ENCODE measurements at places on chromosomes 4 and X.

DNA sequence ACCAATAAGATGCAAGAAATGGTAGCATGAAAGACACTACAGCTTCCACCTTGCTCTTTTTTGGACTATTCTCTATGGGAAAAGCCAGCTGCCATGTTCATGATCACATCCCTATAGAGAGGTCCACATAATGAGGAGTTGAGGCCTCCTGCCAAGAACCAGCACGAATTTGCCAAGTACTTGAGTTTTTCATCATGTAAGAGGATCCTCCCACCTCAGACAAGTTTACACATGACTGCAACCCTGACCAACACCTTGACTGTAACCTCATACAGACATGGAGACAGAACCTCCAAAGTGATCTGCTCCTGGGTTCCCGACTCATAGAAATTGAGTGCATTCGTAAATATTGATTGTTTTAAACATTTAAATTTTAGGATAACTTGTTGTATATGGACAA is 135.2 kb upstream of the TSPAN5 start:
- no peak for DNase-seq

DNA sequence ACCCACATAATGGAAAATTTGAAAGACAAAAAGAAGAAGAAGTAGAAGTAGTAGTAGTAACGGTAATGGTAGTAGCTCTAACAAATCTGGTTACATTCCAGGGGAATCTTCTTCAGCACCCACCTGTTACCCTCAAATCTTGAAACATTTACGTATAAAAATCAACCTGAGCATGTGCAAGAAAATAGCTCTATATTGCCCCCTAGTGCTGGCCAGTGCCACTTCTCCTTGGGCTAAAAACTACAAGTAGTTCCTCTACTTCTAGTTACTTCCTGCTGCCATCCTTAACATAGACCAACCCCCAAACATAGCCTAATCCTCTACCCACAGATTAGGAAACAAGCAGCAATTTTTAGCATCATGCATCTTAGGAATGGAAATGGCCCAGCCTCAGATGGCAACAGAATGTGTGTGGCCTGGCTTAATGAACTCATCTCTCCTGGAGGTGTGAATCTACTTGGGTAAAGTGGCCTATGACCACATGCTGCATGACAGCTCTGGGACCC is 3.1 kb downstream of the PDGFC start:
- peak; percentile 65 for DNase-seq

- no peak for DNase-seq
These were observed 1207.4 kb downstream of the ADGRL3 start for GRCh38 chr4:62407534-62407933.

DNA sequence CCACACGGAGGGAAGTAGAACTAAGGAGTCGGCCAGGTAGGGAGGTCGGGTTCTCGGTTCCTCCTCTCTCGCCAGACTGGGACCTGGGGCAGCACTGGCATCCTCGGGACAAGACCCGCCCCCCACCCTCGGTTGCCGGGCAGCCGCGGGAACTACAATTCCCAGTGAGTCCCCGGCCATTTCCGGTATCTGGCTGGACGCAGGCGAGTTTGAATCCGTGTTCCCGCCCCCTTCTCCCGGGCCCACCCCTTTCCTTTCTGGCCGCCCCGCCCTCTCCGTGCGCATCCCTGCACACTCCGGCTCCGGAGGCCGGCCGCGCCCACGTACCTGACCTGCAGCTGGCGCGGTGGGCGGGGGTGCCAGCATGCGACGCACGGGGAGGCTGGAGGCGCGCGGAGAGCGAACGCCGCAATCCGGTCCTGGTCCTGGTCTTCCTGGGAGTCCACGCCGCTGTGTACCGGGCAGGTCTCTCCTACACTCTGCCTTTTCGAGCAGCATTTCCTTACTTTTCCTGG is 10.2 kb upstream of the DLG3 start:
- DNase-seq, result peak; percentile 31

- no peak for DNase-seq
These were observed 1456.8 kb upstream of the AGA start for GRCh38 chr4:178899084-178899483.

GRCh38 chr4:124846306-124846705 is 133.8 kb upstream of the ANKRD50 start:
- no peak for DNase-seq

DNA sequence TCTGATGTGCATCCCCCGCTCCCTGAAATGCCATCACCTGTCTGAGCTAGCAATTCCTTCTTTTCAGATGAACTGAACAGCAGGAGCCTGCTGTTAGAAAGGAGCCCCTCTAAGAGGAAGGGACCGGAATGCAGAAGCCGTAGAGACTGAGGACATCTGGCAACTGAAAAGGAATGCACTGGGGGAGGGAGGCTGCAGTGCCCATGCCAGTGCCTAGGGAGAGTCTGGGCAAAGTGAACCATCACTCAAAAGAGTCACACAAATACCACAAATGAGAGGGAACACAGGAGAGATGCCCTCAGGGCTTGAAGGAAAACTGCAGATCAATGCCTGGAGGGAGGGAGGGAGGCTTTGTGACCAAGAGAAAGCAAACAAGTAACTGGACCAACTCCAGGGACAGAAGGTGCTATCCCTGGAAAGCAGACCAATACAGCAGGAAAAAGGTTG is 93.9 kb upstream of the CBR4 start:
- no peak for DNase-seq

DNA sequence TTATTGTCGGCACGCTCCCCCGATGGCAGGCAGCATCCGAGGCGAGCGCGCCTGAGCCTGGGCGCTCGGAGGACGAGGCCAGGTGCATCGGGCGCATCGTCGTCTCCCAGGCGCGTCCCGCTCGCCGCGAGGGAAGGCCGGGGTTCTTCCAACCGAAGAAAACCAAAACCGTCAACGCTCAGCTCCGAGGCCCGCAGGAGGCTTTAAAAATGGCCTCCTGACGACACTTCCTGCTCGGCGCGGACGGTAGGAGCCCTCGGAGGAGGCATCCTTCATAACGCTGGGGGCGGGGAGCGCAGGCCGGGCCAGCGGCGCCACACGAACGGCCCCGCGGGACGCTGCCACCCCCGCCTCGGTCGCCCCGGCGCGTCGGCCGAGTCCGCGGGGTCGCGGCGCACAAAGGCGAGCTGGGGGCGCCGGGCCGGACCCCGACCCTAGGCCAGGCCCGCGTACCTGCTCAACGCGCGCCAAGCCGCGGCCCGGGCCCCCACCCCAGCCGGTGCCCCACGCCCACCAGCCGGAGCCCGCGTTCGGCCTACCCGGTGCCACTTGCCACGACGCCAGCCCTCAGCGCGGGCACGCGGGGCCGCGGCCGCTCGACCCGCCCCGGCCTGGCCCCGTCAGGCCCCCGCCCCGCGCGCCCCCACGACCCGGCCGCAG is 501 bp downstream of the ZNF518B start:
- no peak for DNase-seq

DNA sequence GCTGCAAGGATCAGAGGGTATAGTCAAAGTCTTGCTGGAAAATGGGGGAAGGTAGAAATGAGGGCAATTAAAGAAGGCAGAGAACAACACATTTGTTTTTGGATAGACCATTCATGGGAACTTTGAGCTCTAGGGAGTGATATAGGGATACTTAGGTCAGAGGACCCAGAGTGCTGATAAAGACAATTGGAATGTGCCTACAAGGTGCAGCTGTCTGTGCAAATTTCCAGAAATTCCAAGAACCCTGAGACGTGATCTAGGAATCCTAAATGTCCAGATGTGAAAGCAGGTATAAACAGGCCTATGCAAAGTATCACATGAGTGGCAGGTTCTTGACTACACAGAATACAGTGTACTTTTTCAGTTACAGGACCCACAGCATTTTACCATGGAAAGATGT is 24.2 kb downstream of the FNIP2 start:
- no peak for DNase-seq

GRCh38 chrX:91414713-91415112 is 19.9 kb upstream of the PABPC5 start:
- no peak for DNase-seq
